Activated naive CD4-positive, alpha-beta T cell treated with anti-CD3 and anti-CD28 coated beads for 36 hours (primary cell): ENCODE measurements at places on chromosomes 2 and 18. TPM values are rescaled to one million over a fixed set of nuclear protein-coding genes. Genes with fewer than 3 reads are reported as not detected.
A peak's percentile ranks its signal among the peaks of the same experiment; 100 is the strongest.

The FBXO48 gene
- total RNA-seq: 1.2 TPM

The ZBTB7C gene
- not detected for total RNA-seq

The C2orf81 gene
- 2.6 TPM for total RNA-seq

The ATOH8 gene
- total RNA-seq: not detected

The C2orf78 gene
- not detected for total RNA-seq

The SLC5A7 gene
- total RNA-seq: not detected

The STAM2 gene
- 9.6 TPM for total RNA-seq

The REG3A gene
- not detected for total RNA-seq

The SIX2 gene
- total RNA-seq: not detected

The KIF5C gene
- 24.5 TPM for total RNA-seq

The INPP5D gene
- 51.0 TPM for total RNA-seq

The LAPTM4A gene
- 24.4 TPM for total RNA-seq

DNA sequence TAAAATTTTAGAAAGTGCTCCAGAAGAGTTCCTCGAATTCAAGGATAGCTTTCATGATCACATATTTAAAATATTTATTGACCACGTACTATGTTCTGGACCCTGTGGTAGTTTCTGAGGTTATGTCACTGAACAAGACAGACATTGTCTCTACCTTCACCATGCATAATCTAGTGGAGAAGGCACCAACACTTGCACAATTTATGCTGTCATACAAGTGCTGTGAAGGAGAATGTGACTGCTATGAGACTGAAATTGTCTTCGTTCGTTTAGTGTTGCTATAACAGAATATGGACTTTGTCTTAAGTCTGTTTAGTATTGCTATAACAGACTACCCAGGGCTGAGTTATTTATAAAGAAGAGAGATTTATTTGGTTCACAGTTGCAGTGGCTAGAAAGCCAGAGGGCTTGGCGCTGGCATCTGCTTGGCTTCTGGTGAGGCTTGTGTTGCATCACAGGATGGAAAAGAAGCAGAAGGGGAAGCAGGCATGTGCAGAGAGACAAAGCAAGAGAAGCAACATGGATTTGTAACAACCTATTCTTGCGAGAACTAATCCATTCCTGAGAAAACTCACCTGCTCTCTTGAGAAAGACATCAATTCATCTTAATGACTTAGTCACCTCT, 50.0 kb upstream of the RFX8 start:
- no peak overlapping the region for H3K4me3 ChIP-seq
- H3K36me3 ChIP-seq: no peaks in the 10 kb centered on the region
- H3K27me3 ChIP-seq: no peaks in the 10 kb centered on the region
- peaks cover 9% of the 10 kb centered on the region for H3K4me1 ChIP-seq
- H3K27ac ChIP-seq: no peak overlapping the region

DNA sequence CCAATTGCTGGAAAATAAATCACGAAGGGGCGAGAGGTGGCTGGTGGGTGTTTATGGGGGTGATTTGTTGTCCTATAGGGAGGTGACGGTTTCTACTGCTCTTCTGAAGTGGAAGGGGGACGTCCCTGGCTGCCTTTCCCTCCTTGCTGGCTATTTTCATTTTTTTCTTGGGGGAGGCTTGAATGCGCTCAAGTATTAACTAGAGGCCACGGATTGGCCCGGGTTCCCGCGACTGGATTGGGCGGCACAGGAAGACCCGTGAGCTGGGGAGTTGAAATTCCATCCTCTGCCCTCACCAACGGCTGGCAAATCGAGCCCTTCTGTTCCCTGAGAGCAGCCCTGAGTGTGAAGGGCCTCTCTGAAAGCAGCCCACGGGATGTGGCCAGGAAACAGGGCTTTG, 176.5 kb upstream of the SPRED2 start:
- peaks cover 19% of the 10 kb centered on the region for H3K4me1 ChIP-seq
- DNase-seq: no peak
- H3K27me3 ChIP-seq: no peaks in the 10 kb centered on the region
- no peak overlapping the region for H3K27ac ChIP-seq

GRCh38 chr2:168613551-168613950, 157.5 kb downstream of the CERS6 start:
- no peak overlapping the region for H3K27ac ChIP-seq
- peaks cover 9% of the 10 kb centered on the region for H3K36me3 ChIP-seq
- no peak for DNase-seq
- H3K27me3 ChIP-seq: no peaks in the 10 kb centered on the region

GRCh38 chr2:80545420-80546210, 241.1 kb upstream of the LRRTM1 start:
- no peak for DNase-seq
- no peaks in the 10 kb centered on the region for H3K27me3 ChIP-seq
- no peaks in the 10 kb centered on the region for H3K36me3 ChIP-seq

DNA sequence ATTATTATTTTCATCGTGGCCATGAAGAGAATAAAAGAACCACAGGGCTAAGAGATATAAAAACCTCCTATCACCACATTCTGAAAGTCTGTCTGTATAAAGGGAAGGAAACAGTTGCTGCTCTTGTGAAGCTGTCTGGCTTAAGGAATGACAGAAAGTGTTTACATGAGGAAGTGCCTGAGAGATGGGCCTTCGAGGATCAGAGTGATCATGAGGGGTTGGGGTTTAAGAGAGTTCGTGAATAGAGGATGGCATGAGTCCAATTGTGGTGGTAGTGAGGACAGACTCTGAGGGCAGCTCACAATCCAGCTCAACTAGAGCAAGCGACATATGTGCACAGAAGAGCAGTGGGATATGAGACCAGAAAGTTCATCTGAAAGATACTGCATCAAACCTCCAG, 65.8 kb upstream of the PIEZO2 start:
- H3K4me3 ChIP-seq: no peak overlapping the region
- DNase-seq: no peak

DNA sequence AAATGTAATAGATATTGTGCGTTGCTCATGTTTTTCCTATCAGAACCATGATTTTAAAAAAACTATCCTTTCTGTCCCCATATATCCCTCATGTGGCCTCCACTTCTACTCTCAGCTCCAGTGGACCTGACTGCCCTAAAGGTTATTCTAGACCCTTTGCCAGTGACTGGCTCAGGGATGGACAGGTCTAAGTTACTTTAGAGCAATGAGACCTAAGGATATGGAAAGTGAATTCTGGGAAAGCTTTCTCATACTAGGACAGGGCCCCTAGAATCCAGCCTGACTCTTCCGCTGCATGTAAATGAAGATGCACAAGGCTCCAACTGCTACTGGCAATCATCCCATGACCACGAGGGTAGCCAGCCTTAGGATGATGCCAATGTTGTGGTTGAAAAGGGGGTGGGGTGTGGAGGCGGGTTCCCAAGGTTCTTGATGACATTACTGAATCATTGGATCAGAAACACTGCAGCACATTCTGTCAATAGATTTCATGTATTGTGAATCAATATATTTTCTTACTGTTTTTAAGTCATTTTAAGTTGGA, 21.3 kb downstream of the C2orf69 start:
- H3K27me3 ChIP-seq: no peaks in the 10 kb centered on the region
- H3K36me3 ChIP-seq: peaks cover 12% of the 10 kb centered on the region
- no peaks in the 10 kb centered on the region for H3K4me1 ChIP-seq
- DNase-seq: no peak
- H3K4me3 ChIP-seq: no peak overlapping the region
- H3K27ac ChIP-seq: no peak overlapping the region

GRCh38 chr2:151922845-151923666, 94.8 kb upstream of the ARL5A start:
- no peak overlapping the region for H3K4me3 ChIP-seq
- H3K4me1 ChIP-seq: no peaks in the 10 kb centered on the region
- H3K27me3 ChIP-seq: no peaks in the 10 kb centered on the region
- no peak overlapping the region for H3K27ac ChIP-seq

- no peak overlapping the region for H3K4me3 ChIP-seq
- no peak overlapping the region for H3K27ac ChIP-seq
- no peaks in the 10 kb centered on the region for H3K27me3 ChIP-seq
- H3K36me3 ChIP-seq: no peaks in the 10 kb centered on the region
- DNase-seq: no peak
Observed at GRCh38 chr18:39622431-39622830, 2056.8 kb upstream of the CELF4 start.

- H3K4me3 ChIP-seq: no peak overlapping the region
- H3K4me1 ChIP-seq: no peaks in the 10 kb centered on the region
- no peaks in the 10 kb centered on the region for H3K27me3 ChIP-seq
- no peaks in the 10 kb centered on the region for H3K36me3 ChIP-seq
- no peak for DNase-seq
Observed at GRCh38 chr2:216758256-216759155, 63.2 kb upstream of the IGFBP5 start.

DNA sequence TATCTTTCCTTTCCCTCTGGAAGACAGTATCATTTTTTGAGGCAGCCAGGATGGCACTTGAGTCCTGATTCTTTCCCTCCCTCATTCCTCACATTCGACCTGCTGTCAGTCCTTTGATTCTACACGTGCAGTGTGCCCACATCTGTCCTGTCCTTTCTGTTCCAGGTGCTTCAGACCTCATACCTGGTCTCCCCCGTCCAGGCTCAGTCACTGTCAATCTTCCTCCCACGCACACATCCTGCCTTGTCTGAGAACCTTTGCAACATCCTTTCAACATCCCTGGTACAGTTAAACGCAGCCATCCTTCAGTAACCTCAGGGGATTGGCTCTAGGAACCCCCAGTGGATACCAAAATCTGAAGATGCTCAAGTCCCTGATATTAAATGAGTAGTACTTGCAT, 10.1 kb downstream of the BCL2 start:
- H3K4me3 ChIP-seq: peak overlapping the region; percentile 28
- DNase-seq: peak; percentile 78
- no peaks in the 10 kb centered on the region for H3K27me3 ChIP-seq
- H3K27ac ChIP-seq: peak overlapping the region; percentile 0
- H3K36me3 ChIP-seq: peaks cover 11% of the 10 kb centered on the region

DNA sequence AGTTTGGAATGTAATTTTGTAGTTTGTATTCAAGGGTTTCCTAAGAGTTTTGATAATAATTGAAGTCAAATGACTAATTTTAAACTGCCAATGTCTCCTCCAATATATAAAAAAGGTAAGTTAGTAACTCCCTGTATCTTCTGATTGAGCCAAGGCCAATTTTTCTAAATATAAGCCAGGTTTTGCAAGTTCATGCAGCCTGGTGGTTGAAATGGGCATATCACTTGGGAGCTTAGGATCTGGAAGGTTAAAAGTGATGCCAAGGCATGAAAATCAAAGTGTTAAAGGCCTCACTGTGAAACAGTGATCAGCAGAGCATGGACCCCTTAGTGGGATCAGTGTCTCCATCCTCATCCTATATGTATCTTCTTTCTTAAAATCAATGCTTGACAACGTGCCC, 60.5 kb downstream of the MERTK start:
- no peak overlapping the region for H3K27ac ChIP-seq
- no peak overlapping the region for H3K4me3 ChIP-seq
- H3K36me3 ChIP-seq: no peaks in the 10 kb centered on the region
- H3K27me3 ChIP-seq: peaks cover 2% of the 10 kb centered on the region
- H3K4me1 ChIP-seq: no peaks in the 10 kb centered on the region

DNA sequence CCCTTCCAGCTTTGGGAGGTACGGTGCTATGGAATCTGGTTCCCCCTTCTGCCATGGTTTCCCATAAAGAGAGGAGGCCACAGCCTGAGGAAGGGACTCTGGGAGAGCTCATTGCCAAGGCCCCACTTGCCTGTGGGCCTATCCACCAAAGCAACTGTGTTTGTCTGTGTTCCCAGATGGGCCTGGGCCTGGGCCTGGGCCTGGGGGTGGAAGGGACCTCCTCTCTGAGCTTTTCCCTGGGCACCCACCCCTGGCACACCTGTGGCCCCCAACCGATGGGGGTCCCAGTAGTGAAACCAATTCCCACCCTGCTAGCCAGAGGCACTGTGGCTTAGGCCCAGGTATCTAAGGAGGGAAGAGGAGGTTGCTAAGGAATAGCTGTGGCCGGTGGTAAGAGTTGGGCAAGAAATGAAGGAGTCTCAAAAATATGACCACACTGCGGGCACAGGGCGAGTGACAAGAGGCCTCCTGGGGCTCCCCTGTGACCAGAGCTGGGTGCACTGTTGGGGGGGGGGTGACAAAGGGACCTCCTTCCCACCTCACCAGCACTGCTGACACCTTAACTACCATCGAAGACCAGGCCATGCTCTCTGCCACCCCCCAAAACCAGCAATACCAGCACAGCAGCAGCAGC, 4.9 kb upstream of the DUSP2 start:
- peaks cover 5% of the 10 kb centered on the region for H3K36me3 ChIP-seq
- no peak for DNase-seq
- no peaks in the 10 kb centered on the region for H3K27me3 ChIP-seq

GRCh38 chr2:146240391-146240790, 1604.4 kb upstream of the ACVR2A start:
- no peak overlapping the region for H3K4me3 ChIP-seq
- H3K36me3 ChIP-seq: no peaks in the 10 kb centered on the region
- no peak overlapping the region for H3K27ac ChIP-seq
- DNase-seq: no peak
- no peaks in the 10 kb centered on the region for H3K4me1 ChIP-seq

- H3K4me3 ChIP-seq: no peak overlapping the region
- H3K4me1 ChIP-seq: no peaks in the 10 kb centered on the region
Observed at GRCh38 chr2:240462707-240463273, 27.3 kb downstream of the GPC1 start.

DNA sequence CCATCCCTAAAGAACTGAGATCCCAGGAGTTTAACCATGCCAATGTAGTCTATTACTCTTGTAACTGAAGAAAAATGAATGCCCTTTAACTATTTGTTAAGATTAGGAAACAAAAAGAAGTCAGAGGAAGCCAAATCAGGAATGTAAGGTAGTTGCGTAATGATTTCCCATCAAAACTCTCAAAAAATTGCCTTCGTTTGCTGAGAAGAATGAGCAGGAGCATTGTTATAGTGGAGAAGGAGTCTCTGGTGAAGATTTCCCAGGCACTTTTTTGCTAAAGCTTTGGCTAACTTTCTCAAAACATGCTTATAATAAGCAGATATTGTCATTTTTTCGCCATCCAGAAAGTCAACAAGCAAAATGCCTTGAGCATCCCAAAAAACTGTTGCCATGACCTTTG, 224.0 kb upstream of the SIX2 start:
- no peaks in the 10 kb centered on the region for H3K4me1 ChIP-seq
- H3K27ac ChIP-seq: no peak overlapping the region
- no peak overlapping the region for H3K4me3 ChIP-seq

GRCh38 chr2:26355038-26355995, 8.7 kb upstream of the ADGRF3 start:
- no peak for DNase-seq
- peaks cover 16% of the 10 kb centered on the region for H3K36me3 ChIP-seq
- H3K27ac ChIP-seq: no peak overlapping the region
- H3K4me1 ChIP-seq: peaks cover 62% of the 10 kb centered on the region
- no peaks in the 10 kb centered on the region for H3K27me3 ChIP-seq

- peaks cover 7% of the 10 kb centered on the region for H3K36me3 ChIP-seq
- H3K27ac ChIP-seq: peak within 1 kb of the TSS; percentile 98
- peak within 1 kb of the TSS; percentile 97 for H3K4me3 ChIP-seq
- peaks cover 56% of the 10 kb centered on the region for H3K4me1 ChIP-seq
- peaks cover 11% of the 10 kb centered on the region for H3K27me3 ChIP-seq
Observed at GRCh38 chr18:75210274-75211001, at the start of gene TSHZ1. Gene TSHZ1, plus strand, starts transcription at chr18:75210797. Its CDS starts 1,080 bp downstream, at chr18:75211877.

DNA sequence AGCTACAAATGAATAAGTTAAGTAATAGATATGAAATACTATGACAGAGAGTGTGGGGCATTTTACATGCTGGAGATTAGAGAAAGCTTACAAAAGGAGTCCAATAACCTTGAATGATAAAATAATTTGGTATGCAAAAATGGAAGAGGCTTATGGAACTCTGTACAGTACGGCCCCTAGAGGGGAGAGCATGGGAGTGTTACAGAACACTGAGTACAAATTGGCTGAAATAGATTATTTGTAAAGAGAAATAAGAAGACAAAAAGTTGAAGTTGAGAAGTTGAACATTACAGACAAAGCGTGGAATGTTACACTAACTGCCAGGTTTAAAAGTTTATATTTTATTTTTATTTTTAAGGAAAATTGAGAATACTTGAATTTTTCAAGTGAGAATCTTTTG, 192.1 kb upstream of the DOK6 start:
- no peak for DNase-seq
- no peaks in the 10 kb centered on the region for H3K36me3 ChIP-seq
- H3K27ac ChIP-seq: no peak overlapping the region
- no peak overlapping the region for H3K4me3 ChIP-seq
- no peaks in the 10 kb centered on the region for H3K27me3 ChIP-seq
